ENCODE measurements at places on chromosomes 2 and 18.

- no peak for DNase-seq
Measured at GRCh38 chr2:25794544-25795276, 83.6 kb downstream of the ASXL2 start.

DNA sequence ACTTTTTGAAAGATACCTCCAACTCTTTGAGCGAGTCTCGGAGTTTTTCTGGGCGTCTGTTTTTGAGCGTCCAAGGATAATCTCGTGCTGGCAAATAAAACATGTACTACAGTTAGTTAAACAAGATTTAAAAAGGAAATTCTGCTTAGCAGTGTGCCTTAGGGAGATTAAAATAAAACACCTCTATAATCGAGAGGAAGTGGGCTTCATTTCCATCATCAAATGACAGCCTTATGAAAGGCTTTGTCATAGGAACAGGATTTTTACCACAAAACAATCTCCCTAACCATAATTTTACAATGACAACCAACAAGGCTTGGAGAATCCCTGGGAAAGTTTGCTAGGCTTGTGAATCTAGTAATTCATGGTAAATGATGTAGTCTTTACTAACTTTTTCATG is 103.4 kb downstream of the WDPCP start:
- no peak for DNase-seq

GRCh38 chr2:224034017-224034416 is 5.1 kb downstream of the SERPINE2 start:
- no peak for DNase-seq

DNA sequence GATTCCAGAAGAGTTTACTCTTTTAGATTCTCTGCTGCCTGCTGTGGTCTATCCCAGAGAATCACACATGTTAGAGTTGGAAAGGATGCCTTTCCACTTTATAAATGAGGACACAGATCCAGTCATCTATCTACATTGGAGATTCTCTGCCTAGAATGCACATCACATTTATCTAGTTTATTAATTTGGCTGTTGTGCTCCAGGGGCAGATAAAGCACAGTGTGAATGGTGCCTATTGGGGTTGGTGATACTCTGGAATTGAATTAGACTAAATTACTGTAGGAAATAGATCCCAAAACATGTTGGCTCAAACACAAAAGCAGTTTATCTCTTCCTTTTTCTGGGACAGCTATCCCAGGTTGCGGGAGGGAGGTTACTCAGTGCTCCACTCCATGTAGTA is 14.9 kb downstream of the SIX2 start:
- no peak for DNase-seq

DNA sequence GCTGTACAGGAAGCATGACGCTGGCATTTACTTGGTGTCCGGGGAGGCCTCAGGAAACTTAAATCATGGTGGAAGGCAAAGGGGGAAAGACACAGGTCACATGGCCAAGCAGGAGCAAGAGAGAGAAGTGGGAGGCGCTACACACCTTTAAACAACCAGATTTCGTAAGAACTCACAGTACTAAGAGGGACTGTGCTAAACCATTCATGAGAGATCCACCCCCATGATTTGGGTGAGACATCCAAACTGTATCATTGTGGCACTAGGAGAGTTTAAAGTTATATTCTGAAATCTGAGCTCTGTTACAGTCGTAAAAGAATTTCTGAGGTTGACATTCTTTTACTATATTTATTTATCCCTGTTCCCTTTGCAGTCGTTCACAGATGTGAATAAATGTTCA is 116.6 kb downstream of the ICA1L start:
- DNase-seq = no peak

GRCh38 chr2:138012968-138013367 is 48.7 kb downstream of the HNMT start:
- DNase-seq = no peak

GRCh38 chr2:165240916-165241315 is 1.7 kb downstream of the SCN2A start:
- DNase-seq = no peak

- DNase-seq = peak; percentile 92
Measured at GRCh38 chr2:133378928-133379549, 189.2 kb downstream of the NCKAP5 start.

GRCh38 chr18:50981381-50981780 is 13.5 kb downstream of the ELAC1 start:
- peak; percentile 13 for DNase-seq

DNA sequence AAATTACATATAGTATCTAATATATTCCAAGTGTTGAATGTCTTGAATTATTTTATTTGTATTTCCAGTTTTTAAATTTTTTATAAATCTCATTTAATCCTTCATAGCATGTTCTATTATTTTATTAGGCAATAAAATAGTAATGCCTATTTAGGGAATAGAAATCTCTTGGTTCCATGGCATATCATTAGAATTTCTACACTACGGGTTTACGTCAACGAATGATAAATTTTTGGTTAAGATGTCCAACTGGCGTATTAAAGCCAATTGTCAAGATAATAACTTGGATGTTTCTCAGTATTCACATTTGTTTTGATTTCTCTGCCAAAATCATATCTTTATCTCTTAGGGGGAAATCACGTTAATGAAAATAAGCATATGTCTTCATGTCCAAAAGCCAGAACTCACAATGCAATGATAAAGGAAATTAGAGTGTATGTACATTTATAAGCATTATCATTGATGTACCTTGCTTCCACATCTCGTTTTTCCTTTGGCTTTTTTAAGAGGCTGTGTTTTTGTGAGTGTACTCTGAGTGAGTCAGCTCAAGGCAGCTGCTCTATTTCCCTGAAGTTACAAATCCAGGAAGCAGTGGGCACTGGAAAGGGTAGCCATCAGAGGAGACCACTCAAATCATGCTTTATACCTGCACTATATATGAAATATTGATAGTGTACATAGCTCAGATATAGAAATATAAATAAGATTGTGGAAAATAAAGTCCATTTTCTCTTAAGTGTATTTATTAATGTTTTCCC is 115.8 kb upstream of the PDE1A start:
- peak; percentile 5 for DNase-seq

DNA sequence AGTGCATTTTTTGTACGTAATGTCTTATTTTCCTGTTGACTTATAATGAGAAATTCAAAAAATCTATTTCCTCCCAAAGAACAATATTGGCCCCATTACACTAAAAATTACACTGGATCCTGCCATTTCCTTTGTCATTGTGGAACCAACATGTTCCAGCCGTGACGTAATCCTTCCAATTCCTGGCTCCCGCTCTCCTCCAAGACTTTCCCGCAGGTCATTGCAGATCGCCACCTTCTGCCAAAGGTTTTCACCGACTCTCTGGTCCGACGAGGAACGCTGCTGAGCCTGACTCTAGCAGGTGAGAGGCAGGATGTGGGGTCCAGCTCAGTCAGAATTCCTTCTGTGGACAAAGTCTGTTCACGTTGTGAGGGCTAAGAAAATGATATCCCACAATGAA is 38.0 kb downstream of the PTGR3 start:
- DNase-seq = no peak

DNA sequence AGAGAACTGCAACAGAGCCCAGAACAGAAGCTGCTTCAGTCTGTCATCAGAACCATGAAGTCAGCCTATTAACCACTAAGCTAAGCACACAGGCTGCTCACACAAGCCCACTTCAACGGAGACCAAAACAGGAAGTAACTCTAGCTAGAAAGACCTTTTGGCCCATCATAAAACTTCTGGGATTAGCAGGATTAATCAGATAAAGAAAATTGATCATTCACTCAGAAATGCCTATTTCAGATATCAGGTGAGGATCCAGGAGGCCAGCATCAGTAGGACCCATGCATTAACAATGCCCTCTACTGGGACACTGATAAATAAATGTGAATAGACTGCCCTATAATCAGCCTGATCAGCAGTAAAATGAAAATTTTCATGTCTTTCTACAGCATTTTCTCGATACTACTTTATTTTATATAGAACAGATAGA is 101.4 kb downstream of the WDPCP start:
- DNase-seq = no peak

- DNase-seq = no peak
Measured at GRCh38 chr2:170530803-170531564, 184.2 kb upstream of the SP5 start.

GRCh38 chr2:105820691-105821090 is 76.0 kb downstream of the NCK2 start:
- DNase-seq = no peak

- no peak for DNase-seq
Measured at GRCh38 chr2:234198976-234199375, 148.5 kb downstream of the SPP2 start.

DNA sequence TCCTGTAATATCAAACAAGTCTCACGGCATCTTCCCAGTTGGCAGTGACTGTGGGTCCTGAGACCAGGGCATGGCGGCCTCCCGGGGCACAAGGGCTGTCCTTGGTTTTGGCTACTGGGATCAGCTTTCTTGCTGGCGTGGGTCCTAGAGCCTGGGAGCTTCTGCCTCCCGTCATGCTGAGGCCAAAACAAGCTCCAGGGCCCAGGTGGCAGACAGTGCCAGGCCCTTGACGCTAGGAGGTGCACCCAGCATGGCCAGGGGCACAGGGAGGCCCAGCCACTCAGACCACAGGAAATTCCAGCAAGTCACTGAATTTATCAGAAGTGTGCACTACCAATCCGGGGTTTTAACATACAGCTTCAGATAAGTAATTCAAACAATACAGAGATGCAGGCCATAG is 184.7 kb downstream of the EIPR1 start:
- DNase-seq = no peak

GRCh38 chr18:74694436-74694835 is 96.8 kb downstream of the ZNF407 start:
- DNase-seq = no peak

- DNase-seq = no peak
Measured at GRCh38 chr2:73006969-73007710, 64.4 kb downstream of the SFXN5 start.

DNA sequence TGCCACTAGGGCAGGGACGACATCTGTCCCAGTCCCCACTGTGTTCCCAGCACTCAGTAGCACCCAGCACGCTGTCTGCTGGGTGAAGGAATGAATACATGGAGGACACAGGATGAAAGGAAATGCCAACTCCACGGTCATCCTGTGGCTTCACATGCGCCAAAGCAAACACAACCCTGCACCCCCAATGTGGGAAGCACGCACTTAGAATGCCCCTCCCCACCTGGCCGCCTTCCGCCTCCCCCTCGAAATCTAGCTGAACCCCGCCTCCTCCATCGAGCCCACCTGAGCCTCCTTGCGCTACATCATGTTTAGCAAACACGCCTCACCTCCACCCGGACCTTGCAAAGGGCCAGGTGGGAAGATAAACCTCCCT is 33.9 kb downstream of the ADCY3 start:
- no peak for DNase-seq

GRCh38 chr2:68086166-68086565 is 23.4 kb upstream of the C1D start:
- DNase-seq = no peak

DNA sequence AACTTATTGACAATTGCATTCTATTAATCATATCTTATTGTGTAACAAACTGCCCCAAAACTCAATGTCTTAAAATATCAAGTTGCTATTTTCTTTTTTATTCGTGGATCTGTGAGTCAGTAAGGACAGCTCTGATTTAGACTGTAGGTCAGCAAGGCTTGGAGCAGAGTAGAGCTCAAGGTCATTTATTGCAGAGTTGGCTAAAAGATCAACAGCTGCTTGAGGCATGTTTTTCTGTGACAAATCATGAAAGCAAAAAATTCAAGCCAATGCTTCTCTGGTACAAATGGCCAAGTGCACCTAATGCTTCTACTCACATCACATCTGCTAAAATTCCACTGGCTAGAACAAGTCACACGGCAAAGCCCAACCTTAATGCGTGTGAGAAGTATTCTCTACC is 497.7 kb upstream of the LRATD1 start:
- no peak for DNase-seq

DNA sequence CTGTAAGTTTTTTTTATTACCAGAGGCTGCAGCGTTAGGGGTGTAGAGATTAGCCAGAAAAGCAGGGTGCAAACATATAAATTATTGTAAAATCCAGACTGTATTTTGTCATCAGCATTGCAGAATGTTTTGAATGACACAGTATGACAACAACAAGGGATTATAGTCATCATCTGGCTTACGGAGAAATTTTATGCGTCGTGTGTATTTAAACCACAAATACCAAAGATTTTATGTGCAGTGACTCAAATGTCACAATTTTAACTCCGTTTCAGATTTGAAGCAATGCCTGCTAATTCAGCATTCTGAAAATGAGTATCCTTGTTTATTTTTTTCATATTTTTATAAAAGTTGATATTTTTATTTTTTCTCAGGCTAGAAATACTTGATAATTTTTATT is 19.4 kb upstream of the TMX3 start:
- no peak for DNase-seq

DNA sequence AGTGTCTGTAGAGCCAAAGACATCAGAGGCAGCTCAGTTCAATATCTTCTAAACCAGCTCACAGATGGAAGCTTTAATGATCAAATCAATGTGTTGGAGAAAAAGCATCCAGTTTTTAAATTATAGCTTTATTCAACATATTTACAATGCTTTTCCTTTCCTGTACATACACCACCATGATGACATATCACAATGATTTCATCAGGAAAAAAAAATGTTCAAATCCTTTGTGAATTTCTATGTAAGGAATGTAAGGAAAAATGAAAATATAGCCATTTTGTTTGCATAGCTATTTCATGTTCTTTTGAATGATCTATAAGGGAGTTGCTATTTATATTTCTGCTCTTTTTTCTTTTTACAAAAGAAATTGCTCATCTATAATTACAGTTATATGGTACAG is 134.7 kb upstream of the CDH20 start:
- DNase-seq = no peak

DNA sequence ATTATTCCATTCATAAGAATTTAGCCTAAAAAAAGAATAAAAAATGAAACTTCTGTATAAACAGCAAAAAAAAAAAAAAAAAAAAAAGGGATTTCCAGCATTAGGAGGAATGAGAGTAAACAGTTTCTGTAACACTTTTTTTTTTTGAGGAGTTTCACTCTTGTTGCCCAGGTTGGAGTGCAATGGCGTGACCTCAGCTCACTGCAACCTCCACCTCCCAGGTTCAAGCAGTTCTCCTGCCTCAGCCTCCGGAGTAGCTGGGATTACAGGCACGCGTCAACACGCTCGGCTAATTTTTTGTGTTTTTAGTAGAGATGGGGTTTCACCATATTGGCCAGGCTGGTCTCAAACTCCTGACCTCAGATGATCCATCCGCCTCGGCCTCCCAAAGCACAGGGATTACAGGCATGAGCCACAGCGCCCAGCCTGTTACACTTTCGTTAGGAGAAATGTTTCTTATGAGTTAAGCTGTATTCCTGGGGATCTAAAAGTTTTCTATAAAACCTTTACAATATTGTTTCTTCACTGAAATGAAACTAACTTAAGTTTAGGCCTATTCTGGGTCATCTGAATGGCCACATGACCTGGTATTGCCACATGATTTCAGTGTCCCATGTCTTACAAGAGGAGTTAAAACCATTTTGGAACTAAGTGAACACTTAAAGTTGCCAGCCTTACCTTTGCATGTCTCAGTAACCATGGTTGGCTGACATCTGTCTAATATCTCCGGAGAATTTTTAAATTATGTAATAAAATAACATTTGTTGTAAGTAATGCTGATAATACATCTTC is 17.5 kb downstream of the SMAD2 start:
- DNase-seq = no peak

DNA sequence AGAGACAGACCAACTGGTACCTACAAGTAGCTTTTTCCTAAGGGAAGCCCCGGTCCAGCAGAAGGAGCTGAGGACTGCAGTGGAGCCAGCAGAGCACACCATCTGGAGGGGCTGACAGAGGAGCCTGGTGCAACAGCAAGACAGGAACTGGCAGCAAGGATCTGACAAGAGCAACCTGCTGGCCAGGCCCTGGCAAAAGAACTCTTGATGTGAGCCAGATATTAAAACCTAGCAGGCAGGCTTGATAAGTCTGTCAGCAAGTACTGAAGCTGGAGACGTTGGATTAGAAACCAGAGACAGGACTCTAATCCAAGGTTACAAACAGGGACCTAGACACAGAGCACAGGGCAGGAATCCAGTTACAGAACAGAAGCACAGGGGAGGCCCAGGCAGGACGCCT is 260.7 kb upstream of the MGAT5 start:
- DNase-seq = no peak
